Body of pancreas (tissue), 4 donors: ENCODE measurements at places on chromosomes 6 and 20. TPM values are rescaled to one million over a fixed set of nuclear protein-coding genes. Genes with fewer than 3 reads are reported as not detected.

DNA sequence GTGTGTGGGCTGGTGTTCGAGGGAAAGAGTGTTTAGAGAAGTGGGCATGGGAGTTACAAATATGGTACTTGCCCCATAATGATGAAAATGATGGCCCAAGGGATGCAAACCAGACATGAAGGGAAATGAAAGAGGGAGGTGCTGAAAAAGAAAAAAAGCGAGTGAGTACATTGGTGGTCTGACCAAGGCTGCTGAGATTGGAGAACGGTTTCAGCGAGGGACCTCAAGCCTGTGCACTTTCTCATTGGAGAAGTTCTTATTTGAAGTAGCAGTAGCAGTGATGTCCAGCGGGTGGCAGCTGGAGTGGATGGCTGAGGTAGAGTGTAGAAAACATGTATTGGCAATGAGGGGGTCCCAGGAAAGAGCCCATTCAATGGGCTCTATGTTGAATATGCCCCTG is 54.8 kb downstream of the TNFAIP3 start:
- H3K4me3 ChIP-seq = no peak overlapping the region
- H3K36me3 ChIP-seq = no peaks in the 10 kb centered on the region
- H3K27ac ChIP-seq = no peak overlapping the region
- no peaks in the 10 kb centered on the region for H3K27me3 ChIP-seq
- no peak for DNase-seq

DNA sequence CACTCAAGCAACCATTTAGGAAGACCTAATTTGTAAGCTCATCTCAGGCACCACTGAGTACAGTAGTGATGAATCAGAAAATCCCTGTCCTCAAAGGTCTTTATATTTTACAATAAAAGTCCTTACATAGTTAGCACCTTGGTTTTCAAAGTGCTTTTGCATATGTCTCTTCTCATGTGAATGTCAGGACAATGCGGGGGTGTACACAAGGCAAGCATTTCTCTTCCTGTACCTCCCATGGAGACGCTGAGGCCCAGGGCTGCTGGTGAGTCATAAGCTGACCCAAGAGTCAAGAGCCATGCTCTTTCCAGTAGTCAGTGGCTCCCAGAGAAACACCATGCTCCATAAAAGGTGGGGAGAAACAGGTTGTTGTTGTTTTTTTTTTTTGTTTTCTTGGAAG is 174.0 kb downstream of the GJA10 start:
- H3K27me3 ChIP-seq = no peaks in the 10 kb centered on the region
- H3K4me1 ChIP-seq = no peaks in the 10 kb centered on the region
- H3K36me3 ChIP-seq = no peaks in the 10 kb centered on the region
- no peak overlapping the region for H3K27ac ChIP-seq
- H3K4me3 ChIP-seq = no peak overlapping the region

- H3K27ac ChIP-seq = no peak overlapping the region
- no peaks in the 10 kb centered on the region for H3K36me3 ChIP-seq
- H3K4me1 ChIP-seq = peaks cover 40% of the 10 kb centered on the region
- DNase-seq = no peak
- H3K4me3 ChIP-seq = no peak overlapping the region
- H3K27me3 ChIP-seq = no peaks in the 10 kb centered on the region
Measured at GRCh38 chr20:59008715-59009336, 1.8 kb upstream of the CTSZ start.

GRCh38 chr6:63560801-63561287 is 11.4 kb upstream of the LOC128125822 start:
- H3K4me3 ChIP-seq = no peak overlapping the region
- H3K4me1 ChIP-seq = peaks cover 34% of the 10 kb centered on the region
- DNase-seq = no peak

- H3K4me3 ChIP-seq = no peak overlapping the region
- no peak overlapping the region for H3K27ac ChIP-seq
- peaks cover 14% of the 10 kb centered on the region for H3K4me1 ChIP-seq
- H3K36me3 ChIP-seq = no peaks in the 10 kb centered on the region
- DNase-seq = no peak
- H3K27me3 ChIP-seq = peaks cover 4% of the 10 kb centered on the region
Measured at GRCh38 chr20:48662711-48663110, 165.1 kb downstream of the PREX1 start.

DNA sequence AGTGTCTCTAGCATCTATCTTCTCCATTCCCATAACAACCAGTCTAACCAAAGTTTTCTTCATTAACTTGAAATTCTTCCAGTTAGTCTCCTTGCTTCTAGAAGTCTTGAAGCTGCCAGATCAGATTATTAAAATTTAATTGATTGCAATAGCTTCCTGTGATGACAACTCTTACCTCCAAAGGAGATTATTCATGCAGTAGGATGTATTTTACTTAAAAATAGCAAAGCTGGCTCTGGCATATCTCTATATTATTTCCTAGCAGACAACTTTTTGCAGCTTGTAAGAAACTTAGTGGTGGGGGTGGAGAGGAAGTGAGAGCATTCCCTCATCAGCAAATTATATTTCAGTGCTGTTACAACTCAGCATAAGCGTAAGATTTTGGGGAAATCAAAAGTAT is 290.4 kb downstream of the GRIK2 start:
- no peaks in the 10 kb centered on the region for H3K36me3 ChIP-seq
- H3K4me1 ChIP-seq = no peaks in the 10 kb centered on the region
- no peak for DNase-seq
- H3K27ac ChIP-seq = no peak overlapping the region
- no peaks in the 10 kb centered on the region for H3K27me3 ChIP-seq

- peaks cover 51% of the 10 kb centered on the region for H3K4me1 ChIP-seq
- H3K36me3 ChIP-seq = no peaks in the 10 kb centered on the region
- H3K27me3 ChIP-seq = no peaks in the 10 kb centered on the region
Measured at GRCh38 chr6:109381061-109381746, 1.1 kb downstream of the CD164 start.

The SYCP2L gene
- total RNA-seq = 3.3 TPM

The FLRT3 gene
- 3.1 TPM for total RNA-seq
